ENCODE measurements at places on chromosomes 3 and 15.

DNA sequence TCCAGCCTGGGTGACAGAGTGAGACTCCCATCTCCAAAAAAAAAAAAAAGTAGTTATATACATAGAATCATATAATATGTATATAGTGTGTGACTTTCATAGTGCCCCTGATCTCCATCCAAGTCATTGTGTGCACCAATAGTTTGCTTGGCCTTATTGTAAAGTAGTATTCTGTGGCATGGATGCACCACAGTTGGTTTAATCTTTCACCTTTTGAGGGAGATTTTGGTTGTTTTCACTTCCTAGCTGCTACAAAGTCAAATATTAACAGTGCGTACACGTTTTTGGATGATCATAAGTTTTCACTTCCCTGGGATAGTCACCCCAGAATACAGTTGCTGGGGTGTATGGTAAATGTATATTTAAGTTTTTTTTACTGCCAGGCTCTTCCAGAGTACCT is 162.8 kb downstream of the PTPRG start:
- DNase-seq: no peak

GRCh38 chr3:147864754-147865354 is 455.7 kb downstream of the ZIC1 start:
- no peak for DNase-seq

DNA sequence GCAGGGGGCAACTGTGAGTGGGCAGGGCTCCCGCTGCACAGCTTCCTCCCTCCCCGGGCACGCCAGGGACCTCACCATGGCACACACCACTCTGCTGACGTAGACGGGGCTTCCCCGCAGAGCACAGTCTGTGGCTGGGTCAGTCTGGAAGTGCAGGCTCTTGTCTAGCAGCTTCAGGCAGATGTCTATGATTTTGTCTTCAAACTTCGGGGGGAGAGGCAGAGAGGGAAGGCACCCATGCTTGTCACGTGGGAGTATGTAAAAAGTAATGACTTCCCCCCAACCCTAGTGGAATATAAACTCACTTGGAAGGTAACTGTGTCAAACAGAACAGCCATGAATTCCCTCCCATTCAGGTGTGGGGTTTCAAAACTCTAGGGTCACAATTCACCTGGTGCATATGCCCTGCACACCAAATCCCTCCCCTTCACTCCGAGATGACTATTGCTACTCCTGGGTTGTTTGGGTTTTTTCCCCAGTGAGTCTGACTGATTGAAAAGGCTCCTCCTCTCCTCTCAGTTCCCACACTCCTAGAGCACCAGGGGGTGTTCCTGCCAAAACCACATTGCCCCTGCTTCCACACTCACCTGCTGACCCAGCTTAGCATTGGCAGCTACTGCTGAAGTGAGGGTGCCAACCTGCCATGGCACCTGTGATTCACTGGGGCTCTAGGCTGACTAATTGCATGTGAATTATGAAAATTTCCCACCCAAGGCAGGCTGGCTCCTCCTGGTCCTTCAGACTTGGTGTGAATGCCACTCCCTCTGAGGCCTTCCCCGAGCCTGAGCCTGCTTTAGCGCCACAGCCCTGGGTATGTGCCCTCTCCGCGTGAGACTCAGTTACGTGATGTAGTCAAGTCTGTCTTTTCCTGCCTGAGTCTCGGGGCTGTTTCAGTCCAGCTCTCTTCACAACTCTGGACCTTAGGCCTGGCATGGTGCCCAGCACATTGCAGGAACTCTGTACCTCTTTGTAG is 13.0 kb downstream of the TGM5 start:
- DNase-seq: no peak

DNA sequence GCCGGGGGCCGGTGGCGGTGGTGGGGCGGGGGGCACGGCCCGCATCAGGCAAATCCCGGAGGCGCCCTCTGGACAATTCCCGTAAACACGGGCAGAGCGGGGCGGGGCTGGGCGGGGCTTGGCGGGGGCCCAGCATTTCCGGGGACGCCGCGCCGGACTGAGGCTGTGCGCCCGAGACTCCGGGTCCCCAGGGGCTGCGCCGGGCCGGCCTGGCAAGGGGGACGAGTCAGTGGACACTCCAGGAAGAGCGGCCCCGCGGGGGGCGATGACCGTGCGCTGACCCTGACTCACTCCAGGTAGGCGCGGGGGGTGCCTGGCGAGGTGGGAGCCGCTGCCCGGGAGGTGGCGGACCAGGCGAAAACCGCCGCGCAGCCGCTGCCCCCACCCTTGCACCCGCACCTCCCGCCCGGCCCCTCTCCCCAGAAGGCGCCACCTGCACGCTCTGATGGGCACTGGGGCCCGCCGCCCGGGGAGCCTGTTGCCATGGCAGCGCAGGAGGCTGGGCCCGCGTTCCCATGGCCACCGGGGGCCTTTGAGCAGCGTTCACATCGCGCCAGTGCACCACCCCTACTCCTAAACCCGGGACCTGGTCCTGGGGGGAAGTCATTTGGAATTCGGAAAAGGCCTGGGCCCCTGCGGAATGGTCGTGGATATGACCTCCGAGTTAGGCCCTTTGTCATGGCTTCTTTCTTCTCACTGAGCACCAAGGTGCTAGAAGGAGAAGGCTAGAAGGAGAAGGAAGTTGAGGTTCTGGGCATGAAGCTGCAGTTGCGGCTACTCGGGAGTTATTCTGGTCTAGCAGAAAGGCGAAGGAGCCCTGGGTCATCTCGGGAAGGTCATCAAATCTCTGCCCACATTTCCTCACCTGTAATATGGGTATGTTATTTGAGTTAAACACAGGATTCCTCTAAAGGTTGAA is 16.1 kb upstream of the SEMA4B start:
- peak; percentile 74 for DNase-seq

- no peak for DNase-seq
These were observed 15.2 kb upstream of the XIRP1 start for GRCh38 chr3:39207361-39208186.

- DNase-seq: no peak
These were observed 328.9 kb upstream of the RBMS3 start for GRCh38 chr3:28951772-28952556.

DNA sequence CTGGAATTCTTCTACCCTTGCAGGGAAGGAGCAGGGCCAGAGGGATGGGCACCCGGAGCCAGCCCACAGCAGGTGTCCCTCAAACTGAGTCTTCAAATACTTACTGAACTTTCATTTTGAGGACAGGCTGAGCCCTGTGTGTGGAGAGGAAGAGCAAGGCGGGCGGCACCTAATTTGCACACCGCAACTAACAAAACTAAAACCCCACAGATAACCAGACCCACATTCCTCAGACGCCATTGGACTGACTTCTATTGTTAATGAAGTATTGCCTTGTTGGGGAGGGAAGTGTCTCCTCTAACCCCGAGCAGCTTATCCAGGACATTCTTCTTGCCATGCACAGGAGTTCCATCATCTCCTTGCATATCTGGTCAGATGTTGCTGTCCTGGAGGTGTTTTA is 105.2 kb upstream of the NR2E3 start:
- DNase-seq: no peak

- no peak for DNase-seq
These were observed 167.0 kb downstream of the ATP10A start for GRCh38 chr15:25695875-25696760.

- no peak for DNase-seq
These were observed 169.9 kb downstream of the XXYLT1 start for GRCh38 chr3:195101001-195101583.

DNA sequence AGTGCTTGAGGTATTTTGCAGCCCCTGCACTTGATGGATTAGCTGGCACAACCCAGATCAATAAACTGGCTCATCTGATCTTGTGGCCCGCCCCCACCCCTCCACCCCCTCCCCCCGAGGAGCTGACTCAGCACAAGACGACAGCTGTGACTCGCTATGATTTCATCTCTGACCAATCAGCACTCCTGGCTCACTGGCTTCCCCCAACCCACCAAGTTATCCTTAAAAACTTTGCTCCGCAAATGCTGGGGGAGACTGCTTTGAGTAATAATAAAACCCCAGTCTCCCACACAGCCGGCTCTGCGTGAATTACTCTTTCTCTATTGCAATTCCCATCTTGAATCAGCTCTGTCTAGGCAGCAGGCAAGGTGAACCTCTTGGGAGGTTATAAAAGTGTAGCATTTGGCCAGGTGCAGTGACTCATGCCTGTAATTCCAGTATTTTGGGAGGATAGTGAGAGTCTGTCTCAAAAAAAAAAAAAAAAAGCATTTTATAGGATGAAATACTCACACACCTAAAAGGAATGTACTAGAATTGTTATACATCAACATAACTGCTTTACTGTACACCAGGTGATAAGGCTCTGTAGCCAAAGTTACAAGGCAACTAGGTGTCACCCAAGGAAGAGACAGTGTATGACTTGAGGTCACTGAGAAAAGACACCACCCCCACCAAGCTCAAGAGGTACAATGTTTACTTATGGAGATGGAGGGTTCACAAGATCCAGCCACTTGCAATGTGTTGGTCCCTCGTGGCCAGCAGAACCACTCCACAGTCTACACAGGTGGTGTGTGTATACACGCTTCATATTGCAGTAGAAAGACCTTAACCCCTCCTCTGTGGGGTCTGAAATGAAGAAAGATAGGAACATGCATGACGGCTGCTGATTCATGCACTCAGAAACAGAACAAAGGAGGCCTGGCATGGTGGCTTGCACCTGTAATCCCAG is 8.6 kb downstream of the ZNF445 start:
- no peak for DNase-seq

DNA sequence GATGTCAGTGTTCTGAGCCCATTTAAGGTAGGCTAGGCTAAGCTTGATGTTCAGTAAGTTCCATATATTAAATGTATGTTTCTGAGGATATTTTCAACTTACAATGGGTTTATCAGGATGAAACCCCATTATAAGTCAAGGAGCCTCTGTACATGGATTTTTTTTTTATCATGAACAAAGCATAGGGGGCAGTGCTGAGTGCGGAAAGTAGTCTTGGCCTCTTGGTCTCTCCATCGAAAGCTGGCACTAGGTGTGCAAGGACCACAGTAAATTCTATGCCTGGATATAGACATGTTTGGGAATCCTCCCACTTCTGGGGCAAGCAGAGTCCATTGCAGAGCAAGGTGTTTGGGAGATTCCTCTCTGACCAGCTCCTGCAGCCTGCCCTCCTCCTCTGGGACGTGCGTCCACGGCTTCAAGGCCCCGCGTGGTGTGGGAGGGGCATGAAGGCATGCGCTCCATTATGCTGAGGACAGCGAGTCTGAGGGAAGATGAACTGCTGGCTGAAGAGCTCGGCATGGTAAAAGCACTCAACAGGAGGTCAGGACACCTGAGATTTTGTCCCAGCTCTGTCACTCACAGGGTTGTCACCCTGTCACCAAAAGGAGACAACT is 122.9 kb upstream of the LIPC start:
- no peak for DNase-seq

DNA sequence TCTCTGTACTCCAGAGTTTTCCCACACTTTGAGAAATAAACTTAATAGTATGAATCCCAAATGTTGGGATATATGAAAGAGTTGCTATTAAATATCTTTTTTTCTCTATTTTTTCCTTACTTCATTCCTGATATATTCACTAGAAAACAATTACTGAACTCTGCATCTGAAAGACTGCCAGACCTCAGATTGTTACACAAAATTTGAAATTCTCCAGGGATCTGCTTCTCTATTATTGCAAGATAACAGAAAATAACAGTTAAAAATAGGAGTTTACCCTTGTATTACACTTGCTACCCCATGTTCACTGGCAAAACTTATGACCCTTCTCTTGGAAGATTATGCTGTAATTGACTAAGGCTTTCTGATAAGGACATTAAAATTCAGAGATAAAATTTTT is 11.7 kb upstream of the P3H2 start:
- DNase-seq: no peak

- no peak for DNase-seq
These were observed 41.0 kb downstream of the SLCO2A1 start for GRCh38 chr3:133988631-133989161.

- DNase-seq: no peak
These were observed 102.8 kb upstream of the SEMA6D start for GRCh38 chr15:47614360-47615011.

DNA sequence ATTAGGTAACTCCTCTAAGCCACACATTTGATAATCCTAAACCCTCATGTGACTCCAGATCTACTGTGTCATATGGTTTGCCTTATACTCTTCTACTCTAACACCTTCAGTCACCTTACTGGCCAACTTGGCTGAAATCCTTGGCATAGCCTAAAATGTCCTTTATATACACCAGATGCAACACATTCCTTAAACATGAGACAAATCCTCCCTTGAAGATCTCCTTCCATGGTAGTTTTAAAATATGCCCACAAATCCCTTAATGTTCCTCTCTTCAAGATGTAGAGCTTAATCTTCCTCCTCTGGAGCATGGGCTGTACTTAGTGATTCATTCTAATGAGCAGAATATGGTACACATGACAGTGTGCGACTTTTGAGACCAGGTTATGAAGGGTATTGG is 238.9 kb downstream of the SUCLG2 start:
- DNase-seq: no peak

DNA sequence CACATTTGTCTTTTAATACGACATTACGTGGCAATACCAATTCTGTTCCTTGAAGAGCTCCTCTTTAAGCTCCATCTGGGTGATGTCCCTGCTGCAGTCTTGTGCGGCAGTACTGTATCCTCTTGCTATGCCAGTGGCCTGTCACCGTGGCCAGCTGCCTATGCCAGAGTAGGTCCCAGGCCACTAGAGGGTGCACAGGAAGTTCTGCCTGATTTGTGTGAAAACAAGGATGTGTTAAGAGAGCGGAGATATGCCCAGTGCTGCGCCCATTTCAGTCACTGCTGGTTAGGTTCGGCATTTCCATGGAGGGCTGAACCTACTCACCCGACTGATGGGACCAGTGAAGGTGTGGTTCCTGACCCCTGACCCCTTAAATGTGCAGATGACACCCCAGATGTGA is 25.2 kb downstream of the NIPA1 start:
- DNase-seq: no peak

GRCh38 chr3:55327131-55327920 is 159.8 kb downstream of the WNT5A start:
- no peak for DNase-seq

- DNase-seq: no peak
These were observed 307.4 kb downstream of the NTRK3 start for GRCh38 chr15:87949151-87949574.

DNA sequence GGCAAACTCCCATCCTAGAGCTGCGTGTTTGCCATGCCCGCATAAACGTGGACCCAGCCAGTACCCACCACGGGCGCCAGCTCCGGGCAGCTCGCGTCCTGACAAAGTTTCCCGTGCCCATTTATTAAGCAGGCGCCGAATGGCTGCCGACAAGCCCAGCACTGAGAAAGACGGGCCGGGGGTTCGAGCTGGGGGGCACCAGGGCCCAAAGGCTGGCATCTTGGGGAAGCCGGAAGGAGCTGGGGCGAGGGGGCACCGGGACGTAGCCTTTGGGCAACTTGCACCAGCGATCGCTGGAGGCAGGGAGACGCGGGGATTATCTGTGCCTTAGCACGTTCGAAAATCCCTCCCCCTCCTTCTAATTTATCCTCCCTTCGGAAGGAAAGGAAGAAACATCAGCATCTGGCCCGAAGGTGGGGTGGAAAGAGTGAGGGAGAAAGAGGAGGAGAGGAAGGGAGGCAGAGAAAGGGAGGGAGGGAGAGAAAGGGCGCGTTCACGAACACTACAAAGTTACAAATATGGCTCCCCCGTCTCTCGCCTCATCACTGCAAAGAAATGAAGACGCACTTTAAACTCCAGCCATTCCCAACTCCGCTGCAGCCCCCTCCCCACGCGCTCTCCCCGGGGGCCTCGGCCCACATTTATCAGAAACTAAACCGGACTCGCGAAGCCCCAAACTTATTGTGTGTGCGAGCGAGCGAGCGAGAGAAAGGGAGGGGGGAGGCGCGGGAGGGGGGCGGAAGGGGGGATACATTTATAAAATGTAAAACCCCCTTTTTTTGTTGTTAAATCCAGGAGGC is 1.0 kb downstream of the ANP32A start:
- DNase-seq: no peak

Data from NCI-H1092 (cell line).